ENCODE measurements at places on chromosomes 1 and 21.

- DNase-seq = no peak
These were observed 52.7 kb upstream of the EIF4G3 start for GRCh38 chr1:21229246-21230000.

DNA sequence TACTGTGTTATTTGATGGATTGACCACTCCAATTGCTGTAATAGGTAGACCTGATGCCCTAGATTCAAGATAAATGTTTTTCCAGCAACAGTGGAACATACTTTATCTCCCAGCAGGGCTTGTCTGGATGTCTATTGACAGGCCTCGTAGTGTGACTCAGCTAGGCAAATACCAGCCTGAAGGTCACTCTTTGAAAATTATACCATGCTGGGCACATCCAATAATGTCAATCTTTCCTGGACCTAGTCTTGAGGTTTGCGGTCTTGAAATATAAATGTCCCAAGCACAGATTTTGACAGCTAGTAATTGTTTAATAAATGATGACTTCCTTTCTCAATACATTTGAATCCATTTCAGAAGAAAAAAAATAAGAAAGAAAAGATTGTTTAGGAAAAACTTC, 1138.0 kb upstream of the TMPRSS15 start:
- no peak for DNase-seq

DNA sequence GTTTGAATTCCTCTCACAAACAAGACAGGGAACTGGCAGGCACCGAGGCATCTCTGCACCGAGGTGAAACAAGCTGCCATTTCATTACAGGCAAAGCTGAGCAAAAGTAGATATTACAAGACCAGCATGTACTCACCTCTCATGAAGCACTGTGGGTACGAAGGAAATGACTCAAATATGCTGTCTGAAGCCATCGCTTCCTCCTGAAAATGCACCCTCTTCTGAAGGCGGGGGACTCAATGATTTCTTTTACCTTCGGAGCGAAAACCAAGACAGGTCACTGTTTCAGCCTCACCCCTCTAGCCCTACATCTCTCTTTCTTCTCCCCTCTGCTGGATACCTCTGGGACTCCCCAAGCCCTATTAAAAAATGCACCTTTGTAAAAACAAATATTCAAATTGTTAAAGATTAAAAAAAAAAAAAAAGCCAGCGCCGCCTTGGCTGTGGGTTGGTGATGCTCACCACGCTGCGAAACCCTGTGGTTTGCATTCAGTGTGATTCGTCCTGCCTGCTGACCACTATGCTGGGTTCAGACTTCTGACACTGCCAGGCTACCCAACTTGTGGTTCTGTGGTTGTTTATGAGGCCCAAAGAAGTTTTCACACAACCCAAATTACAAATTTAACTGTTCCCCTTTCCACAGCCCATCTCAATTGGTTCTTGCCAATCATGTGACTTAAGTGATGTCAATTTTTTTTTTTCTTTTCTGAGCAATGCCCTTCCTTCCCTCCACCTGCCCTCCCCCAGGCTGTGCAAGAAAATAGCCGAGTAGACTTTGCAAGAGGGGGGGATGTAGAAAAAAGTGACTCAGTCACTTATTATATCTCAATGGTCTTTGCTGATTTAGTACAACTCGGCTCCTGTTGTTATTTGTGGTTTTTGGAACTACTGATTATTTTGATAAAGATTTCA, at the start of gene RUNX1:
TSS of gene RUNX1 (minus strand) at position 597 of the 912 bp plus-strand sequence.
- no peak for DNase-seq

GRCh38 chr1:7262611-7263010, 477.4 kb downstream of the CAMTA1 start:
- DNase-seq = peak; percentile 10

DNA sequence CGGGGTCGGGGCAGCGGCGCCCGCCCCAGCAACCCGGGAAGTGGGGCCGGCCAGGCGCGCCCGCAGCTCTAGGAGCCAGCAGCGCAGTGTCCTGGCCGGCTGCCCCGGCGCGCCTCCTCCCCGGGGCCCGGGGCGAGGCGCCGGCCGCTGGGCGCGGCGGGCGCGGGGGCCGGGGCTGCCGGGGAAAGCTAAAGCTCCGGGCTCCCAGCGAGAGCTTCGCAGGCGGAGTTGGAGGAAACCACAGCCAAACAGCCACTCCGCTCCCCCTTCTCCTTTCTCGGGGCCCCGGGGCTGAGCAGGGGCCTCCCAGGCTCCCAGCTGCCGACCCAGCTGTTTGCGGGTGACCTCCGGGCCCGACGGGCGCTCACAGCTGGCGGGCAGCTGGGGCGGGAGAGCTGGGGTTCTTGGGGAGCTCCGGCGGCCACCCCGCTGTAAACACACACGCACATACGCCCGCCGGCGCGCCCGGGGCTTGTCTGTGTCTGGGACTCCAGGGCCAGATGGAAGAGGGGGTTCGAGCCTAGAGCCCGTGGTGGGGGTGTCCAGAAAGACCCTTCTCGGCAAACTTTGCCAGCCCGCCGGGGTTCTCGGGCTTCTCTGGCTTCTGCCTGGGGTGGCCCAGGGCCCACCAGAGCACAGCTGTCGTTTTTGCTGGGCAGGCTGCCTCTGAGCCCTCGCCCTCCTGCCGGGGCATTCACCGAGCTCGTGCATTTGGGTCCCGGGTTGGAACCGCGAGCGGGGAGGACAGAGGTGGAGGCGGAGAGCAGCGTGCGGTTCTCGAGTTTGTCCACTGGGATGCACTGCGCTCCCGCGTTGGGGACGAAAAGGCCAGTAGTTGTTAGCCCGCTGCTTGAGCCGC, 1.5 kb downstream of the AJAP1 start:
- DNase-seq = peak; percentile 45

DNA sequence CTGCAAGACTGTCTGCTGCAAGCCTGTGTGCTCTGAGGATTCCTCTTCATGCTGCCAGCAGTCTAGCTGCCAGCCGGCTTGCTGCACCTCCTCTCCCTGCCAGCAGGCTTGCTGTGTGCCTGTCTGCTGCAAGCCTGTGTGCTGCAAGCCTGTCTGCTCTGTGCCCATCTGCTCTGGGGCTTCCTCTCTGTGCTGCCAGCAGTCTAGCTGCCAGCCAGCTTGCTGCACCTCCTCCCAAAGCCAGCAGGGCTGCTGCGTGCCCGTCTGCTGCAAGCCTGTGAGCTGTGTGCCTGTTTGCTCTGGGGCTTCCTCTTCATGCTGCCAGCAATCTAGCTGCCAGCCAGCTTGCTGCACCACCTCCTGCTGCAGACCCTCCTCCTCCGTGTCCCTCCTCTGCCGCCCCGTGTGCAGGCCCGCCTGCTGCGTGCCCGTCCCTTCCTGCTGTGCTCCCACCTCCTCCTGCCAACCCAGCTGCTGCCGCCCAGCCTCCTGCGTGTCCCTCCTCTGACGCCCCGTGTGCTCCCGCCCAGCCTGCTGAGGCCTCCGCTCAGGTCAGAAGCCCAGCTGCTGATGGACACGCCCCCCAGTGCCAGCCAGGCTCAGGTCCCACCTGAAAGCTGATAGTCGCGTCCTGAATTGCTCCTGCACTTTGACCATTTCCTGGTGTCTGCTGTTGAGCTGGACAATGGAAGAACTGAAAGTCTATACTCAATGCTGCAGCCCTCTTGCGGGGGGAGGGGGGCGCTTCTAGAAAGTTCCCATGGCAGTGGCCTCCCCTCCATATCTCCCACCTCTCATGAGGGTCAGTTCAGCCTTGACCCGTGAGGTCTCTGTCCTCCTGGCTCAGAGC, 1.2 kb downstream of the KRTAP10-4 start:
- no peak for DNase-seq

DNA sequence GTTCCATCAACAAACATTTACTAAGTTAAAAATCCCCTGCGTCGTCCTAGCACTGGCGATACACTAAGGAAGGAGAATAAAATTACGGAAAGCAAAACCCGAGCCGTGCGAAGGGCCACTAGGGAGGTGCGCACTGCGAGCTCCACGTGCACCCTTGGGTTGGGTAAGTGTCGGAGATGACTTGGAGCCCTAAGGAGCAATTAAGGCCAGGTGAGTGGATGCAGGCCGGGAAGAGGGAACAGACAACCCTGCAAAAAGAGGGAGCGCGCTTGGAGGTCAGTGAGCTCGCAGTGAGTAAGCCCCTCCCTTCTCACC, 704 bp downstream of the WDR4 start:
- no peak for DNase-seq

DNA sequence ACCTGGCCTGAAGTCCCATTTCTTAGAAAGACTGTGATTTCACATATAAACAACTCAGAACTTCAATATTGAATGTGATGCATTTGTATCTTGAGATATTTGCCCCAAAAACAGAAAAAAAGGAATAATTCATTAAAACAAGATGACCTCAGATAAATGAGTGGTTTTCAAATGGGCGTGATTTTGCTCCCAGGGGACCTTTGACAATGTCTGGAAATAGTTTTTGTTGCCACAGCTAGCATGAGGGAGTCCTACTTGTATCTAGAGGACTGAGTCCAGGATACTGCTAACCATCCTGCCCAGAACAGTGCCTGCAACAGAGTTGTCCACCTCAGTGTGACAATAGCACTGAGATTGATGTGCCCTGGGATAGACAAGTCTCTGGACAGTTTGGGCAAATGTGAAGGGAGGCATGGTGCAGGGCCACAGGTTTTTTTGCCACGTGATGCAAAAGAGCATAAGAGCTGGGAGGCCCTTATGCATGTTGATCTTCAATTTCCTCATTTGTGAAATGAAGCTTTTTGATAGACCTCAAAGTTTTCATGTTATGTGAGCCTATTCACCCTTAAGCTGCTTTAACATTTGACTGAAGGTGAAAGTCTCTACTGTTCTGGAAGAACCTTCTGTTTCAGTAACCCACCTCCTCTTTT, 46.2 kb downstream of the MAP3K7CL start:
- DNase-seq = no peak
